Erythroblast (primary cell): ENCODE measurements at places on chromosomes 6 and 20.

- DNase-seq = no peak
Measured at GRCh38 chr6:163489584-163489983, 75.1 kb downstream of the QKI start.

DNA sequence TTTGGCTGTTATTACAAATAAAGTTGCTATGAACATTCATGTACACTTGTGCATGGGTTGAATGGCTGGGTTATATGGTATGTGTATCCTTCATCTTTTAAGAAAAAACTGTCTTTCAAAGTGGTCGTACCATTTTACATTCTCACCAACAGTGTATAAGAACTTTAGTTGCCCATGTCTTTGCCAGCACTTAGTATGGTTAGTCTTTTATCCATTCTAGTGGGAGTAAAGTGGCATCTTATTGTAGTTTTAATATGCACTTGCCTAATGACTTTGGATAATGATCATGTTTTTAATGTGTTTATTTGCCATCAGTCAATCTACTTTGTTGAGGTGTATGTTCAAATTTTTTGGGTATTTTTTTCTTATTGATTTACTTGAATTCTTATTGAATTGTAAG is 32.5 kb upstream of the ECI2 start:
- no peak for DNase-seq

GRCh38 chr6:132482581-132482980 is 30.3 kb downstream of the STX7 start:
- no peak for DNase-seq

- DNase-seq = no peak
Measured at GRCh38 chr6:123105561-123105960, 109.5 kb downstream of the CLVS2 start.

- no peak for DNase-seq
Measured at GRCh38 chr6:144110210-144110609, 14.8 kb upstream of the SF3B5 start.

DNA sequence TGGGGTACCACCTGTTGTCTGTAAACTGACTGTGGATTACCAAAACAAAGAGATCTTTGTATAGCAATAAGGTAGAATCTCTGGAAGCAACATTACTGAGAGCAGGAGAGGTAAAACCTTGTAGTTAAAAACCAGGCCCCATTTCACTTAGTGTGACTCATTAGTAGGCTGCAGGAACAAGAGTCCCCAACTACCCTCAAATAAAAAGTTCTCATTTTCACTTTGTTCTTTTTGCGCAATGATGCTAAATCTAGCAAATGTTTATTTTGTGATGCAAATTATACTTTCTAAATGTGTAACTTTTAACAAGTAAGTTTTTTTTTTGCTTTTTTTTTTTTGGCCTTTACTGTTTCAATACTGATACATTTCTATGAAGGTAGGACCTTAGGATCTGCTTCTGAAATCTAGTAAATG is 67.1 kb downstream of the ESF1 start:
- no peak for DNase-seq

GRCh38 chr6:14020551-14020950 is 95.8 kb downstream of the RNF182 start:
- DNase-seq = no peak
